Endothelial cell (in vitro differentiated cells): ENCODE measurements at places on chromosomes 1 and 21. TPM values are rescaled to one million over a fixed set of nuclear protein-coding genes. Genes with fewer than 3 reads are reported as not detected.

- peaks cover 13% of the 10 kb centered on the region for H3K27me3 ChIP-seq
- H3K27ac ChIP-seq = no peak overlapping the region
- H3K4me3 ChIP-seq = peak overlapping the region; percentile 85
- peaks cover 24% of the 10 kb centered on the region for H3K4me1 ChIP-seq
These were observed 1.6 kb downstream of the IGSF21 start for GRCh38 chr1:18109058-18109755.

PGLYRP4 gene
- total RNA-seq = 1.7 TPM

- peaks cover 20% of the 10 kb centered on the region for H3K4me1 ChIP-seq
- no peak overlapping the region for H3K4me3 ChIP-seq
- DNase-seq = no peak
- H3K27ac ChIP-seq = no peak overlapping the region
- H3K27me3 ChIP-seq = peaks cover under 1% of the 10 kb centered on the region
These were observed 145.6 kb downstream of the HIVEP3 start for GRCh38 chr1:41773144-41773591.

DNA sequence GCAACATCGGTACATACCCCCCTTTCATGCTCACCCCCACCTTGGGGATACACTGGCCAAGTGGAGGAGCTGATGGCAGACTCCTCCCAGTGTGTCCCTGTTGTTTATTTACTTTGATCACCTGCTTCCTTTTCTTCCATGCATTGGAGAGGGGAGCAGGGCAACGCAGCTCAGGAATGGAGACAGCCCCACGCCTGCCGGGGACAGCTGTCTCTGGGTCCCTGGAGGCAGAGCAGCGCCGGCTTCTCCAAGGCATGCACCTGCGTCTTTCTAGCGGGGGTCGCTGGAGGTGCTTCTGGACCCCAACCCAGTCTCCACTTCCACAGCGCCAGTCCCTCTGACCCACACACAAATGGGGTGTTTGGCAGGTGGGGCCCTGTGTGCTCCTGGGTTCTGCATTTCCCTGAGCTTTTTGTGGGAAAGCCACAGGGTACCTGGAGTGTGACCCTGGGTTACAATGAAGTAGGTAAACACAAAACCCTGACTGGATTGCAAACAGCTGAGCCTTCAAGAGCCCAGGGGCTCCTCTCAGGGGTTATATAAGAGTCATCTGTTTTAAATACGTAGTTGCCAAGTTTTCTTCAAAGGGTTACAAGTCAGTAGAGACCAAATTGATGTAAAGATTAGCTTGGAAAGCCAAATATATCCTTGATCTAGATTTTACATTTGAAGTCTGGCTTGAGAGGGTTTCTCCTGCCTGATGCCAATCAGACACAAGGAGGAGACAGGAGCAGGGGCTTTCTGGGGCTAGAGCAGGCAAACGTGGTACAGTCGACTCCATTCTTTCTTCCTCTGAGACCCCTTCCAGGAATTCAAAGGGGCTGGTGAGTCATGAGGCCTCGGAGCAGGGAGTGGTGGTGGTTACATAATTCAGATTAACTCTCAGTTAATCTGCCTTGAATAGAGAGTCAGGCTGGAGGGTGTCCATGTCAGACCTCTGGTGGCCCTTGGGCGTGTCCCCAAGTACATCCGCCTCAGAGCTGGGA, 4.5 kb downstream of the AJAP1 start:
- H3K4me1 ChIP-seq = peaks cover 10% of the 10 kb centered on the region
- DNase-seq = no peak
- no peak overlapping the region for H3K27ac ChIP-seq
- peaks cover 13% of the 10 kb centered on the region for H3K27me3 ChIP-seq
- no peak overlapping the region for H3K4me3 ChIP-seq
- no peaks in the 10 kb centered on the region for H3K36me3 ChIP-seq

IL10RB gene
- 13.0 TPM for total RNA-seq

GRCh38 chr1:108646648-108647269, 14.1 kb downstream of the HENMT1 start:
- H3K4me3 ChIP-seq = no peak overlapping the region
- peaks cover 15% of the 10 kb centered on the region for H3K36me3 ChIP-seq
- peak overlapping the region; percentile 68 for H3K27ac ChIP-seq
- H3K27me3 ChIP-seq = peaks cover 4% of the 10 kb centered on the region
- H3K4me1 ChIP-seq = peaks cover 23% of the 10 kb centered on the region
- no peak for DNase-seq

PPIAL4G gene
- total RNA-seq = 0.08 TPM

DNA sequence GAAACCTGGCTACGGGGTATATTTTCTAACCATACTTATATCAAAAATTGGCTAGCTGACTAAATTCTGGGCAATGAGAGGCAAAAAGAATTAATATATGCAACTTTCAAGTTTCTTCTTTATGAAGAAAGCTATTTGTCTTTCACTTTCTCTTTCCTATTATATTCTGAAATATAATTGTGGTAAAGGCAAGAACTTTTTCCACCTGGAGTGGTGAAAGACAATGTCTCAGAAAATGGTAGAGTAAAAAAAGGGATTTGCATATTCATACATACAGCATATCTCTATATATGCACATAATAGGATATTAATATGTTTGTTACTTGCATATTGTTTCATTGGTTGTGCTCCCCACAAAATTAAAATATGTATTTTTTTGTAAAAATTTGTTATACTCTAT, 793.8 kb downstream of the PLA2G4A start:
- H3K27me3 ChIP-seq = no peaks in the 10 kb centered on the region
- H3K36me3 ChIP-seq = peaks cover 5% of the 10 kb centered on the region
- no peaks in the 10 kb centered on the region for H3K4me1 ChIP-seq
- H3K27ac ChIP-seq = no peak overlapping the region
- no peak for DNase-seq
- no peak overlapping the region for H3K4me3 ChIP-seq

TSPEAR gene
- not detected for total RNA-seq

ITGB2 gene
- 21.3 TPM for total RNA-seq

GRCh38 chr1:100569888-100570287, 31.9 kb downstream of the GPR88 start:
- H3K4me1 ChIP-seq = peaks cover 8% of the 10 kb centered on the region
- no peaks in the 10 kb centered on the region for H3K27me3 ChIP-seq
- no peak for DNase-seq
- H3K36me3 ChIP-seq = no peaks in the 10 kb centered on the region
- no peak overlapping the region for H3K27ac ChIP-seq

- no peak overlapping the region for H3K4me3 ChIP-seq
- H3K4me1 ChIP-seq = peaks cover 4% of the 10 kb centered on the region
- H3K27ac ChIP-seq = no peak overlapping the region
- no peak for DNase-seq
These were observed 284.3 kb upstream of the NR5A2 start for GRCh38 chr1:199743227-199743626.

GNL2 gene
- total RNA-seq = 38.9 TPM

GRCh38 chr21:21236996-21237395, 238.8 kb downstream of the NCAM2 start:
- DNase-seq = no peak
- H3K4me1 ChIP-seq = no peaks in the 10 kb centered on the region
- no peak overlapping the region for H3K4me3 ChIP-seq
- H3K27ac ChIP-seq = no peak overlapping the region
- no peaks in the 10 kb centered on the region for H3K27me3 ChIP-seq

ZBTB21 gene
- total RNA-seq = 8.4 TPM

DNA sequence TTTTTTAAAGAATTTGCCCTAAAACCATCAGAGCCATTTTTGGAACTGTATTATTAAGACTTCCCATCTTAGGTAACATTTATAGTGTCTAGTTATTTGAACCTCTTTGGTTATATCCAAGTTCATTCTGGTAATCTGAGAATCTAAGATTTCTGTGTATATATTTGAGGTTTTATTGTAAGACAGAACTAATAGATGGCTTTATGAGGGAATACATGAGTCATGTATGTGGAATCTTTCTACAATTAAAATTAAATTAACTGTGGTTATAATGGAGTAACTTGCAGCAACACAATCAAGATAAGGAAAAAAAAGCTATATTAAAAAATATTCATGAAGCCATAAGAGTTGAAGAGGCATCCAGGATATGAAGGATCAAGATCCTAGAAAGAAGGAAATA, 92.1 kb downstream of the UBE2U start:
- no peak for DNase-seq
- H3K4me3 ChIP-seq = no peak overlapping the region
- no peaks in the 10 kb centered on the region for H3K4me1 ChIP-seq
- H3K36me3 ChIP-seq = no peaks in the 10 kb centered on the region

- H3K4me1 ChIP-seq = peaks cover 38% of the 10 kb centered on the region
- no peak overlapping the region for H3K27ac ChIP-seq
- no peak overlapping the region for H3K4me3 ChIP-seq
- peaks cover 13% of the 10 kb centered on the region for H3K36me3 ChIP-seq
- no peak for DNase-seq
- peaks cover 12% of the 10 kb centered on the region for H3K27me3 ChIP-seq
These were observed 31.0 kb downstream of the UCK2 start for GRCh38 chr1:165858364-165858823.

GRCh38 chr1:201595381-201595780, 56.5 kb downstream of the NAV1 start:
- no peak overlapping the region for H3K27ac ChIP-seq
- no peak for DNase-seq
- H3K4me1 ChIP-seq = peaks cover 77% of the 10 kb centered on the region
- H3K36me3 ChIP-seq = peaks cover 17% of the 10 kb centered on the region

MXRA8 gene
- total RNA-seq = 0.64 TPM

- H3K36me3 ChIP-seq = no peaks in the 10 kb centered on the region
- no peak for DNase-seq
- H3K27ac ChIP-seq = no peak overlapping the region
These were observed 27.6 kb downstream of the KCNJ6 start for GRCh38 chr21:37888659-37889058.

PROX1 gene
- total RNA-seq = 7.2 TPM

AKR7A2 gene
- total RNA-seq = 34.1 TPM

- no peak for DNase-seq
- peaks cover 3% of the 10 kb centered on the region for H3K4me1 ChIP-seq
- H3K4me3 ChIP-seq = no peak overlapping the region
- H3K27ac ChIP-seq = no peak overlapping the region
- H3K27me3 ChIP-seq = no peaks in the 10 kb centered on the region
- H3K36me3 ChIP-seq = no peaks in the 10 kb centered on the region
These were observed 35.8 kb upstream of the CR2 start for GRCh38 chr1:207418351-207418750.
